Activated CD8-positive, alpha-beta memory T cell treated with anti-CD3 and anti-CD28 coated beads for 48 hours (primary cell): ENCODE measurements at places on chromosomes 16 and 17.

DNA sequence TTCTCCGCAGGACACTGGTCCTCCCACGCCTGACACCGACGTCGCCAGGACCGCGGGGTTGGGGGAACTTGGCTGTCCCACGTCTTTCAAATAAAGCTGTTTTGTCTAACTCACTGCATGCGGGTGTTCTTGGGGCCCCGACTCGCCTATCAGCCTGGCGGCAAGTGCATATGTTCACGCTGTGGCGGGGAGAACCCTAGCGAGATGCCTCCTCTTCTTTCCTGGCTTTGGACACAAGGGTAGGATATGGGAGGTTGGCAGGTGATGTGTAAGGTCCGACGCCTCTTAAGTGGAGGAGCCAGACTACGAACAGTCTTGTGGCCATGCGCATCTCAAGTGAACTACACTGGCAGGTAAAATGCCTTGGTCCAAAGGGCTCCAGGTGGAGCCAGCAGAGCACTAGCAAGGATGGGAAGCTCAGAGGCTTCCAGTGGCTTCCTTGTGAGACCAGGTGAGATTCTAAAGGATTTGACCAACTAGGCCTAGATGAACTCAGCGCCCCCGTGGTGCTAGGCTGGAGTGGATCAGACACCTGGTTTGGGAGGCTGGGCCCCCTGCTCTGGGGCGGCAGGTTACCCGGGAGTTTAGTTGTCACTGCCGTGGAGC is 873 bp upstream of the RPS2 start:
- no peak for DNase-seq

DNA sequence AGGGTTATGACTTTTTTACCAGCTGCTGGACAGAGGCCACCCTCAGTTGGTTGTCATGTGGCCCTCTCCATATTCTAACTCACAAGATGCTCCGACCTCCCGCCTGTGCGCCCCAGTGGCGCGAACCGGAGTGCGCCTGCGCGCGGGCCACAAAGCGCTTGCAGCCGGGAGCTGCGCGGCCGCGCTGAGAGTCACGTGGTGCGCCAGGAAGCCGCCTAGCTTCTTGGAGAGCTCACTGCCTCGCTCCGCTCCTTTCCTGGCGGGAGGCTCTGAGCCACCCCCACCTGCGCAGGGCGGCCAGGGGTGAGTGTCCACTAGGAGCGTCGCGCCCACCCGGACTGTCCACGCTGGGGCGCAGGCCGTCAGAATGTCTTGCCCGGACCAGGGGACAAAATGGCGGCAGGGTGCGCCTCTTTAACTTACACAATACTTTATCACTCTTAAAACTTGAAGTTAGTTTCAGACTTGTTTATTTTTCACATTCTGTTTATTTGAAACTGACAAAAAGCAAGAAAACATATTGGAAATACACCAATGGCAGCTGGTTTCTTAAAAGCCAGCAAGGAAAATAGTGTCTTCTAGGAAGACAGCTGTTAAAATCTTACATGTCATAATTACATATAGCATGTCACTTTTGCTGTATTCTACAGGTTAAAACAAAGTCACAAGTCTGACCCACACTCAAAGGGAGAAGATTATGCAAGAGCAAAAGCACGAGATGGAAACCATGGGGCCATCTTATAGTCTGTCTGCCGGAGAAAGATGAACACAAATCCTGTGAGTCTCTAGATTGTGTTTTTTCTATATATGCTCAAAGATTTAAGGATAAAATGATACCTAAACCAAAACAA is 357.9 kb downstream of the CNTNAP4 start:
- DNase-seq: no peak

GRCh38 chr16:25148568-25149215 is 37.1 kb downstream of the LCMT1 start:
- DNase-seq: no peak

GRCh38 chr17:10657879-10658278 is 770 bp upstream of the MYH3 start:
- no peak for DNase-seq

DNA sequence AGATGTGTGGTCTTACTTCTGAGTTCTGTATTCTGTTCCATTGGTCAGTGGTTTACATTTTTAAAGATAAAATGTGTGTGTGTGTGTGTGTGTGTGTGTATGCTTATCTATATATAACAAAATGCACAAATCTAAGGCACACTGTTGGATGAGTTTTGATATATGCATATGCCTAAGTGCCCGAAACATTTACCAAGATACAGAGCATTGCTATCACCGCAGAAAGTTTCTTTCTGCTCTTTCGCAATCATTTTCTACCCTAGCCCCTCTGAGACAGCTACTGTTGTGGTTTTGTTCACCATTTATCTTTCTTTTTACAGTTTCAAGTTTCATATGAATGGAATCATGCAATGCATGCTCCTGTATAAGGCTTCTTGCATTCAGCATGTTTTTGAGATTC is 97.0 kb downstream of the MRTFB start:
- no peak for DNase-seq

GRCh38 chr17:79482727-79483521 is 127.9 kb downstream of the RBFOX3 start:
- DNase-seq: no peak

DNA sequence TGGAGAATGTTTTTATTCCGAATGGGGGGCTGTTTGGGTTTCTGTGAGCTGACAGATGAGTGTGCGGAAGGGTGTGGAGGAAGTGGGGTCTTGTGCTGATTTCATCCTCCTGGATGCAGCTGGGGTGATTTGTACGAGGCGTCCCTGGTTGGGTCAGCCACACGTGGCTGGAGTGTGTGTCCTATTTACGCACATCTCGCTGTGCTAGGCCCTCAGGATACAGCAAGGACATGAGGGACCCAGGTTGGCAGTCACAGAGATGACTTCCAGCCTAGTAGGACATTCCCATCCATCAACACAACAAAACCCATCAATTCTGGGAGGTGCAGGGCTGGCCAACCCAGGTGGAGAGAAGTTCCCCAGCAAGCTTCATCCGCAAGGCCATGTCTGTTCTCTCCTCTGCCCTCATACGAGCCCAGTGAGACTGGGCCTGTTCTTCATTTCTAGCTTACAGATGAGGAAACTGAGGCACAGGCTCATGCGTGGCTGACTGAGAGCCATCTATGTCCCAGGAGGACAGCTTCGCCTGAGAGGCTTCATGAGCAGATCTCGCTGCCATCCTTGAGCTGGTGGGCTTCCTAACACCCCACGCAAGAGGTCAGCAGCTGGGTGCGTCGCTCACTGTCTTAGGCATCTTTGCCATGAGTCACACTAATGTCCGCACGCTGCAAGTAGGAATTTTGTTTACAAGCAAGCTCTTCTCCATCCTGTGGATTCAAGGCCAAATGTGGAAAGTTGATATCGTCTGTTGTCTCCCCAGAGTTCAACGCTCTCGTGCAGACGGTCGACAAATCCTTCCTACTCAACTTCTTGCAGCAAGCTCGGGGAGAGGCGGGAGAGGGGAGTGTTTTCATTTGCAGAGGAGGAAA is 24.4 kb downstream of the IRF8 start:
- no peak for DNase-seq

DNA sequence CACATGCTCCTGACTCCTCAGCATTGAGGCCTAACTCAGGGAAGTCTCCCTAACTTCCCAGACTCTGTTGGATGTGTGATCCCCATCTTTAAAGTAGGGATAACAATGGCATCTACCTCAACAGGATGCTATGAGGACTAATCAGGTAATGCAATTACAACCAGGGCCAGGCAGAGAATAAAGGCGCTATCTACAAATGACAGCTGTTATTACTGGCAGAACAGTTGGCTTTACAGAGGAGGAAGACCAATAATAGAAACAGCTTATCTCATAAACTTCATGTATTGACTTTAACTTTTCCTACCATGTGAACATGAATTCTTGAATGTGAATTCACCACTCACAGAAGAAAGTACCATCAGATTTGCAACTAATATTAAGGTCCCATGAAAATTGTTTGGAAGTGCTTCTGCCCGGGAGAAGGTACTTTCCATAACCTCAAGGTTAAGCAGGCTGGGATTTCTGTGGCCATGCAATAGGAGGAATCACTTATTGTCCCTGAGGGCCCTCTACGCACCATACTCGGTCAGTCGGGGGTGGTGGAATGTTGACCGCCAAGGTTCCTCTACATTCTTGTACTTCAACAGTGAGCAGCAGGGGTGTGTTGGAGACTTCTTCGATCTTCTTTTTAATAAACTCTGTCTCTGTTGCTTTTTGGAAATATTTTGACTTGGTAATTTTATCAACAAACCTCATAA is 22.6 kb upstream of the ERN1 start:
- no peak for DNase-seq

- no peak for DNase-seq
These were observed 11.5 kb upstream of the FOXF1 start for GRCh38 chr16:86498671-86499439.

DNA sequence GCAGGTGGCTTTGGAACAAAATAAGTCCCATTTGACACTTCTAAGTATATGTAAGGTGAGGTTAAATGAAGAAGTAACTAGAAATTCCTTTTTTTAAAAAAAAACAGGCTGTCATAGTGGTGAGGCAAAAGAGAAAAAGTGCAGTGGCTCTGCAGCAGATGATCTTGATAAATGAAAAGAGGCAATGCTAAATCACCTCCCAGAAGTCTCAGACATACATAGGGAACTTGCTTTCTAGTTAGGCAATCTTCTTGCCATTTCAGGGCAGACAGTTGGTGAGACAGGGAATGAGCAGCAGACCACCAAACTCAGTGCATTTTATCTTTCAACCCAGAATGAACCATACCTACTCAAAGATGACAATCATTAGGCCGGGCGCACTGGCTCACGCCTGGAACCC is 90.8 kb downstream of the MYO1D start:
- no peak for DNase-seq

DNA sequence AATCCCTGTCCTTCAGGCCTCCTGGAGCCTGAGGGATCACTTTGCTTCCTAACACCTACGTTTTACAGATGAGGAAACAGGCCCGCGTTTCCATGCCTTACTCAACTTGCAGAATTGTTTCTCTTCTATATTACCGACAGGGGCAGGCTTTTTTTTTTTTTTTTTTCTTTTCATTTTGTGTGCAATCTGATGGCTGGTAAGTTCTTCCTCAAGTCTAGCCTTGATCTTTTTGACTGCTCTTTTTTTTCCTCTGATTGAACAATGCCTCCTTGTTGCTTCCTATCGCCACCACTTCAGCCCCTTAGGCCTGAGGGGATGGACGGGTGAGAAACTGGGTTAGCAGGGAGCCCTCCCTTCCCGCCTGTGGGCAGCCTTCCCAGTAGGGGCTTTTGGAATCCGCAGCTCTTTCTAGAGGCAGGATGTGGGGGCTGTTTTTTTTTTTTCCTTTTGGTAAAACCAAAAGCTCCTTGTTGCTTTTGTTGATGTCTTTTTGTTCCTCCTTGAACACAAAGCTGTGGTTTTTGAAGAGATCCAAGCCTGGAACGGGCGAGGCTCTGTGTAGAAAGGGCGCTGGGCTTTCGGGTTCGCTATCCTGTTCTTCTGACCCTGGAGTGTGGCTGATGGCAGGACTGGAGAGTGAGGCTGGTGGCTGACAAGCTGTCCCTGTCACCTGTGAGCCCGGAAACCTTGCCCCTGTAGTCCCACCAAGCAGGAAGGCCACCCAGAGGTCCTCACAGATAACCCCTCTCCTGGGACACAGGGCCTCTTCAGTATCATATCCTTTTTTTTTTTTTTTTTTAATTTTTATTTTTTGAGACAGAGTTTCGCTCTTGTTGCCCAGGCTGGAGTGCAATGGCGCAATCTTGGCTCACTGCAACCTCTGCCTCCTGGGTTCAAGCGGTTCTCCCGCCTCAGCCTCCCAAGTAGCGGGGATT is 14.0 kb downstream of the LASP1 start:
- DNase-seq: no peak

DNA sequence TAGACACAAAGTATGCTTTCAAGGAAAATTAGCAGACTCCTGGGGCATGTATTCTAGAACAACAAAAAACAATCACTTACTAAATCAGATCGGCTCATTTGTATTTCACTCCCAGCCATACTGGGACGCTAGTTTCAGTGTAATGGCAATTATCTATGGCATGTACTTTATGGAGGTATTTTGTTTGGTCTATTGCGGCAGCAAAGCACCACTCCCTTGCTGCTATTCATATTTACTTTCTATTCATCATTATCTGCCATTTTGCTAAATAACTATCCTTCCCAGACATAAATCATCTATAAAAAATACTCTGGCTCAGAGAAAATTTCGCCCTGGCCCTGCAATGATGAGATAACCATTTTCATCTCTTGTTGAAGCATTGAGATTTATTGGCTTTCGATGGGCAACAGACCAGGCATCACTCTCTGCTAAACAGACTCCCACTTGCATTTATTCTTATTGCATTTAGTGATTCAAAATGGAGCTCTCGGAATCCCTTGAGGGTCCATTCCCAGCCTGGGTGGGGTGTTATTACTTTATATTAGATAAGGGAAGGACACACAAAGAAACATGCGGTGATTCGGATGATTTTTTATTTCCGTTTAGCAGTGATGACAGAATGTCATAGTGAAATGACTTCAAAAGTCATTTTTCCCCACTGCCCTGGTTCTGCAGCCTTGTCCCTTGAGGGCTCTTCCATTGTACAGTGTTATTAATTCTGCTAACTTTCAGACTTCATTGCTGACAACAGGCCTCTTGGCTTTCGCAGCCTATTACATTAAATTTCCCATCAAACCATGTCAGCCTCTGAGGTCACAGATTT is 225.8 kb downstream of the IRX3 start:
- DNase-seq: no peak

GRCh38 chr16:24729951-24730815 is 732 bp downstream of the TNRC6A start:
- peak; percentile 6 for DNase-seq

DNA sequence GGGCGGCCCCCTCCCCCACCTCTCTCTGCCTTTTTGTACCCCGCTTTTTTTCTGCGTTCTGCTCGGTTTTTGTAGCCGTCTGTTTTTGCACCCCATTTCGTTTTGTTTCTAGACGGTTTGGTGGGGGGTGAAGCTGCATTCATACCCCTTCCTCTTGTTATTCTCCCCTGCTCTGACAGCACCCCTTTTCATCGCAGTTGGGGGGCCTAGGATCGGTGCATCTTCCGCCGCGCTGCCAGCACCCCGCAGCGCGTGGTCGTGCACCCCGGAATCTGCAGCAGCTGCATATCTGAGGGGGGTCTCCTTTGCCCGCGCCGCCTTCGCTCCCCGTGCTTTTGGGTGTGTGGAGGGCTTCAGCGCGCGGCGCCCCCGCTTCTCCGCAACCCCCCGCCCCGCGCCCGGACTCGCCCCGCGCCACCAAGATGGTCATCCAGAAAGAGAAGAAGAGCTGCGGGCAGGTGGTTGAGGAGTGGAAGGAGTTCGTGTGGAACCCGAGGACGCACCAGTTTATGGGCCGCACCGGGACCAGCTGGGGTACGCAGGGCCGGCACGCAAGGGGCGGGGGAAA is 455 bp downstream of the ATP1B2 start:
- no peak for DNase-seq

GRCh38 chr17:44773140-44773539 is 14.4 kb downstream of the ADAM11 start:
- no peak for DNase-seq

- no peak for DNase-seq
These were observed 3.5 kb downstream of the CDH13 start for GRCh38 chr16:82630219-82630618.

DNA sequence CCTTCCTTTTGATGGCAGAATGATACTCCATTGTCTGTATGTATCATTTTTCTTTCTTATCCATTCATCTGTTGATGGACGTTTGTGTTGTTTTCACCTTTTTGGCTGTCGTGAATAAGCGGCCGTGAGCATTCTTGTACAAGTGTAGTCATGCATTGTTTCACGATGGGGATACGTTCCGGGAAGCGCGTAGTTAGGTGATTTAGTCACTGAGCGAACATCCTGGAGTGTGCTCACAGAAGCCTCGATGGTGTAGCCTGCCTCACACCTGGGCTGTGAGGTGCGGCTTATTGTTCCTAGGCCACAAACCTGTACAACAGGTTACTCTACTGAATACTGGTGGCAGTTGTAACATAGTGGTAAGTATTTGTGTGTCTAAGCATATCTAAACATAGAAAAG is 136.5 kb downstream of the CMIP start:
- no peak for DNase-seq
